ENCODE measurements at places on chromosomes 5 and 9. TPM values are rescaled to one million over a fixed set of nuclear protein-coding genes. Genes with fewer than 3 reads are reported as not detected.

DNA sequence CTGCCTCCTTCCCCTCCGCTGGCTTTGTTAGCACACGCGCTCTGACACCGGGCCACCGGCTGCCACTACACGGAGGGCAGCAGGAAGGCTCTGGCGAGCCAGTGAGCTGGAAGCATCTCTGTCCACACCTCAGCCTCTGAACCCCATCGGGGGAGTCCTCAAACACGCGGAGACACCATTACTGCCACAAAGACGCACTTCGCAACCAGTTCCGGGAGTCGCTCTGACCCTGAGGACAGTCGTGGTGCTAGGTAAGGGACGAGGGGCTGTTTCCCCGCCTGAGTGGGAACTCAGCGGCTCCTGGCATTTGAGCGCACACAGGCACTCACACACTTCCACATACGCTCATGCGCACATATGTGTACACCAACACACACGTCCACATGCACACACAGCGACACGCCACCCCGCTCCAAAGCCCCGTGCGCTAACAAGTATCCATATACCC is 160.0 kb downstream of the C9orf152 start:
- H3K27me3 ChIP-seq = no peaks in the 10 kb centered on the region
- H3K27ac ChIP-seq = no peak overlapping the region
- peaks cover 14% of the 10 kb centered on the region for H3K36me3 ChIP-seq
- no peak for DNase-seq
- H3K4me1 ChIP-seq = peaks cover 38% of the 10 kb centered on the region
- peak overlapping the region; percentile 70 for H3K4me3 ChIP-seq

Gene ASPN
- total RNA-seq = not detected

DNA sequence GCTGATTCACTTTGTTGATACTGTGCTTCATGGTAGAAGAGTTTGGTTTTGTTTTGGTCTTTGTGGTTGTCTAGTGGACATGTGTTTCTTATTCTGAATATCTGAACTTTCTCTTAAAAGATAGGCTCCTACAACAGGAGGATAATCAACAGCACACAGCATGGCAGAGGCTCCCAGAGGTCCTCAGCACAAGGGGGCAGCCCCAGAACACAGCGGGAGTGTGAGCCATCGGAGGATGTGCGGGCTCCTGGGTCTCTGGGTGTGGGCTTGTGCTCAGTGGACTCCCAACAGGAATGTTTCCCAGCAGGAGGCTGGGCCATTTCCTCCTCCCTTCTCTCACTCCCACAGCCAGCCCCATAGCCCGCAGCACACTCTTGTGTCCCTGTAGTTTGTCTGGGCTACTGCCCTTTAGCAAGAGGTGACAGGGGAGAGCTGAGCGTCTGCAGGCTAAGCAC is 164.3 kb upstream of the OTULINL start:
- peak; percentile 67 for DNase-seq
- peaks cover 58% of the 10 kb centered on the region for H3K4me1 ChIP-seq
- H3K27ac ChIP-seq = peak overlapping the region; percentile 43

Gene PAPPA
- total RNA-seq = 5.3 TPM

- no peaks in the 10 kb centered on the region for H3K27me3 ChIP-seq
- H3K27ac ChIP-seq = no peak overlapping the region
- no peak overlapping the region for H3K4me3 ChIP-seq
- no peak for DNase-seq
Observed at GRCh38 chr9:119829186-119829585, 460.0 kb upstream of the BRINP1 start.

- no peaks in the 10 kb centered on the region for H3K27me3 ChIP-seq
- no peaks in the 10 kb centered on the region for H3K36me3 ChIP-seq
- no peak overlapping the region for H3K27ac ChIP-seq
- H3K4me1 ChIP-seq = peaks cover 17% of the 10 kb centered on the region
Observed at GRCh38 chr9:79012561-79012960, 559.2 kb upstream of the TLE4 start.

Gene GABRA6
- not detected for total RNA-seq

DNA sequence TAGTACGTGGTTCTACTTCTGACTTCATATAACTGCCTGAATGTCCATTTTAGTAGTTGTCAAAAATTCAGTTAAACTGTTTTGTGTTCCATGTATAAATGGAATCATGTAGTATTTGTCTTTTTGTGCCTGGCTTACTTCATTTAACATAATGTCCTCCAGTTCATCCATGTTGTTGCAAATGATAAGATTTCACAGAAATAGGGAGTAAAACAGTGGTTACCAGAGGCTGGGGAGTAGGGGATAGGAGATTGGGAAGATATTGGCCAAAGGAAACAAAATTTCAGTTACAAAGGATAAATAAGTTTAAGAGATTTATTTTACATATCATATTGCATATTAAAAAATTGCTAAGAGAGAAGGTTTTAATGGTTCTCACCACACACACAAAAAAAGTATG is 425.0 kb upstream of the MEF2C start:
- H3K27ac ChIP-seq = no peak overlapping the region
- no peaks in the 10 kb centered on the region for H3K36me3 ChIP-seq
- H3K4me3 ChIP-seq = no peak overlapping the region
- DNase-seq = no peak

DNA sequence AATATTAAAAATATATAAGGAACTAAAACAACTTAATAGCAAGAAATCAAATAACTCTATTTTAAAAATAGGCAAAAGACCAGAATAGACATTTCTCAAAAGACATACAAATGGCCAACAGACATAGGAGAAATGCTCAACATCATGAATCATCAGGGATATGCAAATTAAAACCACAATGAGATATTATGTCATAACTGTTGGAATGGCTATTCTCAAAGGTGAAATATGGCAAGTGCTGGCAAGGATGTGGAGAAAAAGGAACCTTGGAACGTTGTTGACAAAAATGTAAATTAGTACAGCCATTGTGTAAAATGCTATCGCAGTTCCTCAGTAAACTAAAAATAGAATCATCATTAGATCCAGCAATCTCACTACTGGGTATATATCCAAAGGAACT is 468.5 kb downstream of the NFIB start:
- H3K4me1 ChIP-seq = no peaks in the 10 kb centered on the region
- H3K36me3 ChIP-seq = no peaks in the 10 kb centered on the region
- H3K27me3 ChIP-seq = no peaks in the 10 kb centered on the region
- no peak overlapping the region for H3K4me3 ChIP-seq
- H3K27ac ChIP-seq = no peak overlapping the region
- DNase-seq = no peak

DNA sequence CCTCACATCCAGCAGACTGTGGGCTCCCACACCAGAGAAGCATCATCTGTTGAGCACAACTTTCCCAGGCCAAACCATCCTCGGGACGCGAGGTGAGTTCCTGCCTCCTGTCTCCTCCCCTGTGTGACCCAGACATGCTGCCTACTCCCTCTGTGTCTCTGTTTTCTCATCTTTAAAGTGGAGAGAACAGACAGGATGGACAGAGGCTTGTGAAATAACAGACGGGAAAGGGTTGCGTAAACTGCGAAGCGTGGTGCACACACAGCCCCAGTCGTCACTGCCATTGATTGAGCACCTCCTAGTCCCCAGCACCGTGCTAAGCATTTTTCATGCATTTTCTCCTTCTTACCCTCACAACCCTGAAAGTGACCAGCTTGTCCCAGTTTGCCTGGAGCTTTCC is 52.1 kb upstream of the LMX1B start:
- no peaks in the 10 kb centered on the region for H3K36me3 ChIP-seq
- no peaks in the 10 kb centered on the region for H3K4me1 ChIP-seq
- DNase-seq = no peak
- peaks cover 12% of the 10 kb centered on the region for H3K27me3 ChIP-seq
- H3K4me3 ChIP-seq = no peak overlapping the region
- no peak overlapping the region for H3K27ac ChIP-seq

DNA sequence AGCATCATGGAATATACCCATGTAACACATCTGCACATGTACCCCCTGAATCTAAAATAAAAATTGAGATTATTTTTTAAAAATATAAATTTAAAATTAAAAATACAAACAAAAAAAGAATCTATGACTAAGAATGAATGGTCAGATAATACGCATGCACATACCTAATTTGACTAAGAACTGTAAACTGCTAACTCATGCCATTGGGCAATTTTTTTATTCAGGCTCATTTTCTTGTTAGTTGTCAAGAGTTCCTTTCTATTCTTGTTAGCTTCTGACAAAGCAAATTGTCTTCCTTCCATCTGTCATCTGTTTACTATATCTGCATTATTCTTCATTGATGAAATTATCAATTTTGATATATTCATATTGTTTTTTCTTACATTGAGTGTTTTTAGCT is 69.5 kb upstream of the HAND1 start:
- peaks cover 18% of the 10 kb centered on the region for H3K4me1 ChIP-seq
- no peak for DNase-seq
- H3K36me3 ChIP-seq = no peaks in the 10 kb centered on the region
- H3K27ac ChIP-seq = no peak overlapping the region

Gene SLC6A3
- total RNA-seq = not detected

DNA sequence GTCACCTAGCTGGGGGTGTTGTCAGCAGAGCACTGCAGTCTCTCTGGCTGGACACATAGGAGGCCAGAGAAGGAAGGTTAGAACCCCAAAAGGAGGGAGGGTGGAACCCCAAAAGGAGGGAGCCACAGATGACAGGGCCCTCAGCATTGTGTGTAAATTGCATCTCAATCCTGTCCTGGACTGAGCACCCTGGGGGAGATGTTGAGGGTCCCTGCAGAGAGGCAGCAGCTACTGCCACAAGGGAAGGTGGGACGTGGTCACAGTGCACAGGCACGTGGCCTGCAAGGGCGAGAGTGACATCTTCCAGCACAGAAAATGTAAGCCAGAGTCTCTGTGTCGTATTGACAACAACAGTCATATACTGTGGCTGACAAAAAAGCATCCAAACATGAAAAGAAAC is 36.5 kb upstream of the CEP72 start:
- H3K27ac ChIP-seq = no peak overlapping the region
- H3K4me3 ChIP-seq = no peak overlapping the region
- no peaks in the 10 kb centered on the region for H3K4me1 ChIP-seq
- H3K27me3 ChIP-seq = peaks cover 52% of the 10 kb centered on the region

- H3K27me3 ChIP-seq = no peaks in the 10 kb centered on the region
- no peak for DNase-seq
- H3K36me3 ChIP-seq = peaks cover 6% of the 10 kb centered on the region
- peaks cover 17% of the 10 kb centered on the region for H3K4me1 ChIP-seq
- peak overlapping the region; percentile 50 for H3K27ac ChIP-seq
Observed at GRCh38 chr5:128038643-128039042, 44.9 kb upstream of the SLC12A2 start.

DNA sequence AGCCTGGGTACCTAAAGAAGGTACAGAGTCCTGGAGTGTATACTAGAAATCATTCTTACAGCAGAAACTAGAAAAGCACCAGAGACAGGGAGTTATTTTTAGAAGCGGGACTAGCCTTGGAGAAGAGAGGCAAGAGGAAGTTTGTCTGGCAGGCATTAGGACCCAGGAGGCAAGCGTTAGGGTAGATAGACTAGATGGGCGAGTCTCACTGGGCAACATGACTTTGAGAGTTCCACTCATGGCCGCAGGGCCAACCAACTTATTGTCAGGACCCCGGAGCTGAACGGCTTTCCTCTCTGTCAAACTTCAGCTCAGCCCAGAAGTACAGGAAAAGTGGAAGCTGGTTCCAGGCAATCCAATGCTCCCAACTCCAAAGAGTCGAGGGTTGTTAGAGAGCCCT is 34.1 kb upstream of the NPR3 start:
- DNase-seq = no peak
- H3K27me3 ChIP-seq = no peaks in the 10 kb centered on the region
- no peak overlapping the region for H3K27ac ChIP-seq
- no peak overlapping the region for H3K4me3 ChIP-seq

- no peak within 1 kb of the TSS for H3K4me3 ChIP-seq
- no peak within 1 kb of the TSS for H3K27ac ChIP-seq
- H3K27me3 ChIP-seq = no peaks in the 10 kb centered on the region
- DNase-seq = peak; percentile 44
- H3K36me3 ChIP-seq = no peaks in the 10 kb centered on the region
Observed at GRCh38 chr5:178994580-178995340, at the start of gene GRM6. Gene GRM6 (minus strand): TSS chr5:178995320. CDS start chr5:178994944, 376 bp downstream.

- peaks cover 5% of the 10 kb centered on the region for H3K4me1 ChIP-seq
- no peak overlapping the region for H3K27ac ChIP-seq
- H3K36me3 ChIP-seq = no peaks in the 10 kb centered on the region
- H3K27me3 ChIP-seq = no peaks in the 10 kb centered on the region
- DNase-seq = no peak
- no peak overlapping the region for H3K4me3 ChIP-seq
Observed at GRCh38 chr5:93385655-93386054, 195.4 kb downstream of the NR2F1-AS1 start.

GRCh38 chr5:109682383-109682782 is 7.3 kb upstream of the MAN2A1 start:
- H3K27ac ChIP-seq = peak overlapping the region; percentile 85
- H3K36me3 ChIP-seq = no peaks in the 10 kb centered on the region
- no peaks in the 10 kb centered on the region for H3K27me3 ChIP-seq
- peaks cover 30% of the 10 kb centered on the region for H3K4me1 ChIP-seq
- DNase-seq = peak; percentile 88
- no peak overlapping the region for H3K4me3 ChIP-seq

- H3K27me3 ChIP-seq = no peaks in the 10 kb centered on the region
- H3K27ac ChIP-seq = no peak overlapping the region
- DNase-seq = no peak
- H3K4me1 ChIP-seq = peaks cover 44% of the 10 kb centered on the region
Observed at GRCh38 chr9:96051423-96051822, 175.9 kb downstream of the ERCC6L2 start.

GRCh38 chr5:35457912-35458823 is 159.5 kb upstream of the SPEF2 start:
- H3K4me1 ChIP-seq = no peaks in the 10 kb centered on the region
- no peaks in the 10 kb centered on the region for H3K27me3 ChIP-seq
- H3K4me3 ChIP-seq = no peak overlapping the region
- DNase-seq = no peak
- no peak overlapping the region for H3K27ac ChIP-seq

- peaks cover 34% of the 10 kb centered on the region for H3K4me1 ChIP-seq
- no peaks in the 10 kb centered on the region for H3K27me3 ChIP-seq
Observed at GRCh38 chr5:169746147-169746694, 109.1 kb downstream of the DOCK2 start.

- H3K27ac ChIP-seq = no peak overlapping the region
- H3K4me1 ChIP-seq = no peaks in the 10 kb centered on the region
- no peaks in the 10 kb centered on the region for H3K36me3 ChIP-seq
- no peak for DNase-seq
- H3K27me3 ChIP-seq = no peaks in the 10 kb centered on the region
- H3K4me3 ChIP-seq = no peak overlapping the region
Observed at GRCh38 chr5:64637144-64637543, 53.2 kb upstream of the SHISAL2B start.

GRCh38 chr9:268616-269015 is 54.0 kb downstream of the DOCK8 start:
- DNase-seq = no peak
- H3K27ac ChIP-seq = no peak overlapping the region
- no peaks in the 10 kb centered on the region for H3K4me1 ChIP-seq

- H3K36me3 ChIP-seq = no peaks in the 10 kb centered on the region
- H3K4me3 ChIP-seq = no peak overlapping the region
- DNase-seq = peak; percentile 47
Observed at GRCh38 chr5:157607371-157608161, 32.0 kb upstream of the ADAM19 start.
